ENCODE measurements at places on chromosomes 7 and 10.

- DNase-seq: no peak
These were observed 97.7 kb downstream of the PRKG1 start for GRCh38 chr10:51171946-51172345.

DNA sequence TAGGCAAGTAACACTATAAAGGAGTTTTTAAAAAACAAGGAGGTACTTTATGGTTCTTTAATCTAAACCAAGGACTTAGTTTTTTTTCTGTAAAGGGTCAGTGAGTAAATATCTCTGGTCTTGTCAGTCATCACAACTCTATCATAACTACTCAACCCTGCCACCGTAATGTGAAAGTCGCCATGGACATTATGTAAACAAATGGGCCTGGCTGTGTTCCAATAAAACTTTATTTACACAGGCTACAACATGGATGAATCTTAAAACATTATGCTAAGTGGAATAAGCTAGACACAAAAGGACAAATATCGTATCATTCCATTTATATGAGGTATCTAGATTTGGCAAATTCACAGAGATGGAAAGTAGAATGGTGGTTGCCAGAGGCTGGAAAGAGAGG is 60.8 kb upstream of the SP4 start:
- no peak for DNase-seq

GRCh38 chr7:108810756-108811385 is 241.2 kb downstream of the DNAJB9 start:
- no peak for DNase-seq

GRCh38 chr10:48551861-48552591 is 52.8 kb downstream of the ARHGAP22 start:
- DNase-seq: peak; percentile 18

GRCh38 chr10:98263088-98263487 is 4.9 kb downstream of the LOXL4 start:
- no peak for DNase-seq

- no peak for DNase-seq
These were observed 90.5 kb downstream of the CLEC2L start for GRCh38 chr7:139613971-139614411.

- no peak for DNase-seq
These were observed 45.6 kb downstream of the CHRM2 start for GRCh38 chr7:136914016-136914415.

GRCh38 chr10:59757966-59758365 is 4.7 kb upstream of the MRLN start:
- DNase-seq: no peak

GRCh38 chr10:80137031-80137862 is 4.7 kb downstream of the PLAC9 start:
- no peak for DNase-seq

DNA sequence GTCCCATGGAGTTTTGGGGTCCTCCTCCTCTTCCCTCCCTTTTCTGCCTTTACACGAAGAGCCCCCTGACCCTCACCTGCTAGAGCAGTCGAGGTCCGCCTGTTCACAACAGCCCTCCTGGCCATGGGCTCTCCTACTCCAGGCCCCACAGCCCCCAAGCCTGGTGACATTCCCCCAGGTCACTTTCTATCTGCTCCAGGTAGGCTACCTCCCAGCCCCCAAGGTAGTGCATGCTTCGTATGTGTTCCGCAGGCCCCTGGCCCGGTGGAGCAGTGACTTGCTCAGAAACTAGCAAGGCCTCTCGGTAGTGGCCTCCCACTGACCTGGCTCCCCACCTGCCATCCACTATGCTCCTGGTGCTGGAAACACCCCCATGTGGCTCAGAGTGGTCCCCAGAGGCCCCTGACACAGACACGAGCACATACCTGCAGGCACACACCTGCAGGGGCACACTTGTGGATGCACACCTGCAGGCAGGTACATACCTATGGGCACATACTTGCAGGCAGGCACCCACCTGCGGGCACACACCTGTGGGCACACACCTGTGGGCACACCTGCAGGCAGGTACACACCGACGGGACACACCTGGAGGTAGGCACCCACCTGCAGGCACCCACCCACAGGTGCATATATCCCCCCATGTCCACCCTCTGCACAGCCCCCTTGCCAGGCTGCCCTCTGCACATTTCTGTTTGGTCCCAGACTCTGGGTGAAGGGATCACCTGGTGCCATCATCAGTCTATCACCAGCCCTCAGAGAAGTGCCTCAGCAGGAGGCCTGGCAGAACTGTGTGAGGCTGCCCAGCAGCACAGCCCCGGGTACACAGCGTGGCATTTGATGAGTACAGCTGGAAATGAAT is 322.5 kb downstream of the PTPRN2 start:
- no peak for DNase-seq

- DNase-seq: no peak
These were observed 14.5 kb downstream of the TMEM120A start for GRCh38 chr7:75979759-75980429.

GRCh38 chr10:82847242-82847641 is 972.2 kb downstream of the NRG3 start:
- no peak for DNase-seq

- DNase-seq: no peak
These were observed 100.8 kb upstream of the FAM20C start for GRCh38 chr7:91396-92175.

DNA sequence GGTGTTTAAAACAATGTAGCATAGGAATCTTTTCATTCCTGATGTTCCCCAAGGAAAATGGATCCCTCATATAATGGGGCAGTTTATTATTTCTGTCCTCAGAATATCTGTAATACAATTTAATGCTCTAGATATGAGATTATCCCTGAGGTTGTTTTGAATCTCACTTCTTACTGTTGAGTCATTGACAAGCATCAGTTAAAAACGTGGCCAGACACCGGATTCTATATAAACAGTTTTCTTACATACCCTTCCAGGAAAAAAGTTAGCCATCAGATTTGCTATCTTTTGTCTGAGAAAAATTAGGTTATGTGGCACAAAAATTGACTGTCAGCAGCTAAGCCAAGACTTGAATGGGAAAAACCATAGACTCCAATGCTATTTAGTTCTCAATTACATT is 539.8 kb upstream of the CELF2 start:
- no peak for DNase-seq

DNA sequence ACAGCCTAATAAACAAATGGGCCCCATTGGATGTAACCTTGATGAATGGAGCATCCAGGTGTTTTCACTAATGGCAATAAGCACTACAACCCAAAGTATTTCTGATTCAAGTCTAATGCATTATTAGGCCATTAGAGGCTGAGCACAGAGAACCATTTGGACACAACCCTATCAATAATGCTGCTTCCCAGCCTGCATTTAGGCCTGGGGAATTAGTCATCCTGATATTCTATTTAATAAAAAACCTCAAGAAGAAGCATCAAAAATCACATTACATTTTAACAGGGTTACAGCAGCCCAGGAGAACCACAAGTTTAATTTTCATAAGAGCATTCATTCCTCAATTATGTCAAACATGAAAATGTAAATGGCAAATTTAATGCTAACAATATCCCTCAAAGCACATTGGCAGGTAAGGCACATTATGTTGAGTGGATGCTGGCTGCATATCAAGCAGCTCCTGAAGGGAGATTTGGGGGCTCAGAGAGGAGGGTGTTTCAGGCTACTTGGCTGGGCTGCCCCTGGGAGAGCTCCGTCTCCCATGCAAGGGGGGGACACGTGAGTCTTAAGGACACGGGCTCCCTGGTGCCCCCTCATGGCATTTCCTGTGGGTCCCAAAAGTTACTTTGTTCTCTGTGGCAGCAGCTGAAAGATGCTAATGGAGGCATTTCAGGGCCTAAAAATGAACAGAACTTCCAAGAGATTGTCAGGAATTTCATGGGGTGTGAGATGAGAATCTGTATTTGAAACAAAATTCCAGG is 143.4 kb downstream of the HERPUD2 start:
- DNase-seq: no peak

DNA sequence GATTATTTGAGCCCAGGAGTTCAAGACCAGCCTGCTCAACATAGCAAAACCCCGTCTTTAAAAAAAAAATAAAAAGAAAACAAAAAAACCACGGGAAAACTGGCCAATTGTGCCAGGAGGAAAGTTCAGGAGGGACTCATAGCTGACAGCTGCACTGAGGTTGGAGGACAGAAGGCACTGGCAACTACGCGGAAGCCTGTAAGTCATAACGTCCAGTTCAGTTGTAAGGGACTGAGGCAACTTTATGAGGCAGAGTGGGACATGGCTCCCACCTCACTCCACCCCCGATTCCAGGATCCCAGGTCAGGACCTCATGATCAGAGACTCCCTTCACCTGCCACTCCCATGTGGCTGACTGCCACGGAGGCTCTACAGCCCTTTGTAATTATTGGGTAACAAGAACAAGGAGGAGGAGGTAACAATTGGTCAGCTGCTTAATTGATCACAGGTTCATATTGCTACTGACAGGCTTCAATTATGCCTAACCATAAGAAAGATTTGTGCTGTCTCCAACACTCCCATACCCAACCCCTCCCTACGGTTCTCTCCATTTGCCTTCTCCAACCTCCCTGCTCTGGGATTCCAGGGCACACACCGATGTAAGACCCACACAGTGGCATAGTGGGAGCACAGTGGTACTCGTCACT is 1.9 kb upstream of the CCL24 start:
- no peak for DNase-seq

DNA sequence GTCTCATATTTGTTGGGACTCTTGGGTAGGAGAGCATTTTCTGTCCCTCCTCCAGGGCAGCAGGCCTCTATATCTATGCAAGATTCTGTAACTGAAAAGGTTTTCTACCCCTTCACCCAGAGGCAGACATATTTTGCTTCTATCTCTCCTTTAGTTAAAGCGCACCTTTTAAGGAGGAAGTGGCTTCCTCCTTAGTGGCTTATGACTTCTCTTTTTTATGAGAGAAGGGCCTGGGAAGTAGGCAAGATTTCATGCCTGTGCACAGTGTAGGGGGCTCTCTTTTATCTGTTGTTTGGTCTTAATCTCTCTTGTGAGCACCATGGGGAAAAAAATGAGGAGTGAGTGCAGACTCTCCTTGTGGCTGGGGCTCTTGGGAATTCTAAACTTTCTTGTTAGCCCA is 122.1 kb downstream of the LRMDA start:
- no peak for DNase-seq

DNA sequence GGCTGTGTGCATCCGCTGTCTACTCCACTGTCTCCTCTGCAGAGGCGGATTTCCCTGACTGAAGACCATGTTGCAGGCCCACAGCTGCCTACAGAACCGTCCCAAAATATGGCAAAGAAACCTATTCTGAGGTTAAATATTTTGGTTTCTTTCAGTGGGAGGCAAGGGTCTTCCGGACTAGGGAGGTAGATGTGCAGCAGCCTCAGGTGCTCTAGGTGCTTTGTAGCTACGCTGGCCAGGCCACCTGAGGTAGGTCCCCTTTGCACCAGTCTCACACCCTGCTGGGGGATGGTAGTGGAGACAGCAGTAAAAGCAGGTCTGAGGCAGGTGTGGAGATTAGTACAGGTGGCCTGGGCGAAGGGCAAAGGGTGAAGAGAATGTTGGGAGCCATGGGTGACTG is 8.2 kb upstream of the PILRB start:
- no peak for DNase-seq

DNA sequence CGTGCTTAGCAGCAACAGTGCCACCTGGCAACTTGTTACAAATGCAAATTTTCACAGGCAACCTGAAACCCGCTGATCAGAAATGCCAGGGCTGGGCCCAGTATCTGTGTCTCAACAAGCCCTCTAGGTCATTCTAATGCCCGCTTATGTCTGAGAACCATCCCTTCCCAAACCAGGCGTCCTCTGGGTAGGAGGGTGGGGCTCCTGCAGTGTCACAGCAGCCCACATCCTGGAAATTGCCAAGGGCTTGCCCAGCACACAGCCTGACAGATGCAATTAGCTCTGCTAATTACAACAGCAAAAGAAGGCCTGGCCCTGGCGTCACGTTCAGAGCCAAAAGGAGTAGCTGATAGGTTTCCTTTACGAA is 15.9 kb downstream of the ITPRIP start:
- peak; percentile 43 for DNase-seq

Data from activated naive CD8-positive, alpha-beta T cell treated with anti-CD3 and anti-CD28 coated beads for 36 hours (primary cell).